ENCODE measurements at places on chromosomes 6 and 20.
A peak's percentile ranks its signal among the peaks of the same experiment; 100 is the strongest.

DNA sequence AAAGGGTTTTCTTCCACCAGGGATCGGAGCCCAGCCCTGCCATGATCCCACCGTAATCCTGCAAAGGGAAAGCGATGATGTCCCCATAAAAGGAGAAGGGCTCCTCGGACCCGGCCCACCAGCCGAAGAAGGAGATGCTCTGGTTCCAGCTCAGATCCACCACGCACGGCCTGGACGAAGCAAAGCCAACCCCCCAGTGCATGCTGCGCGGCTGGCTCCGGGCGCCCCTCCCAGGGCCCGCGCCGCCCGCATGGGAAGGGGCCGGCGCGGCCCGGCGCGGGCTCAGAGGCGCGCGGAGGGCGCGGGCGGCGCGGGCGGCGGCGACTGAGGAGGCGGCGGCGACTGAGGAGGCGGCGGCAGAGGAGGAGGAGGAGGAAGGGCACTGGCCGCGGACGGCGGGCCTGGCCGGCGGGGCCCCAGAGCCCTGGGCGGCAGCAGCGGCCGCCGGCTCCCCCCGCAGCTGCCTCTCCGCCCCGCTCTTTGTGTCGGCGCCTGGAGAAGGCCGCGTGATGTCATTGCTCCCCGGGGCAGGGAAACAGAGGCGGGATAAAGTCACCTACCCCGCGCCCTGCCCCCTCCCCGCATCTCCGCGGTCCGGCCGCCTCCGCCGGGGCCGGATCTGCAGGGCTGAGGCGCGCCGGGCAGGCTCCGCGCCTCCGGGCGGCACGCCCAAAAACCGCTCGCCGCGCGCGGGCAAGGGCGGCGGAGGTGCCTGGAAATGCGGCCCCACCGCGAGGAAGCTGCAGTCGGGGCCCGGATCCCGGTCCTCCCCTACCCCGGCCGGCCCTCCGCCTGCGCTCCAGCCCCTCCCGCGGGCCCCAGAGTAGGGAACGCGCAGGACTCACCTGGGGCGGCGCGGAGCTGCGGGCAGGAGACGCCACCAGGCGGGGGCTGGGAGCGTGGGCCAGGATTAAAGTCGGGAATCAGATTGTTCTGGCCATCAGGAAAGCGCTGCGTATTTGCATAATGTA is at the start of gene FAXC:
FAXC (minus strand) TSS at position 504 of the 971 bp plus-strand sequence; CDS start at position 202, 302 bp downstream.
- no peak for DNase-seq

DNA sequence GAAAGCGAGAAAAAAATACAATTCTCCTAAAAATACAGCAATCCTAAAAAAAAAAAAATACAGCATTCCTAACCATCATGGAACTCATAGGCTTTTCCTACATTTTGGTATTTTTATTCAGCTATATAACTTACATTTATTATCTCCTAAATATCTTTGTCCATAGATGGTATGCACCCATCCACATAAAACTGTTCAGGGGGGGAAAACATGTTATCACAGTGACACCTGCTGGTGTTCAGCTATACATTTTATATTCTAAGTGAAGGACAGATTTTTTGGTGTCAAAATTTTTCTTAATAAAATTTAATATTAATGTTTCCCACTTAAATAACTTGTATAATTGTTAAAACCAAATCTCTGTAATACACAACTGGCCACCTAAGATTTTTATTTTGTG is 58.0 kb downstream of the BLOC1S5 start:
- peak; percentile 47 for DNase-seq

DNA sequence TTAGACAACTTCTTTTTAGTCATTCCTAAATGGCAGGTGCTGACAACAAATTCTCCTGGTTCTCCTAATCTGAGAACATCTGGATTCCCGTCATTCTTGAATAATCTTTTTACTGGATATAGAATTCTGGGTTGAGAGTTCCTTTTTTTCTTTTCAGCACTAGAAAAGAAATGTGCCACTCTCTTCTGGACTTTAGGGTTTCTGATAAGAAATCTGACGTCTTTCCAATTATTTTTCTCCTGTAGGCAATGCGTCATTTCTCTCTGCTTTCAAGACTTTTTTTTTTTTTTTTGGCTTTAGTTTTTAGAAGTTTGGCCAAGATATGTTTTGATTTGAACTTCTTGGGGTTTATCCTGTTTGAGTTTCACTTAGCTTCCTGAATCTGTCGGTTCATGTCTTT is 66.1 kb upstream of the RNF24 start:
- DNase-seq: peak; percentile 81

DNA sequence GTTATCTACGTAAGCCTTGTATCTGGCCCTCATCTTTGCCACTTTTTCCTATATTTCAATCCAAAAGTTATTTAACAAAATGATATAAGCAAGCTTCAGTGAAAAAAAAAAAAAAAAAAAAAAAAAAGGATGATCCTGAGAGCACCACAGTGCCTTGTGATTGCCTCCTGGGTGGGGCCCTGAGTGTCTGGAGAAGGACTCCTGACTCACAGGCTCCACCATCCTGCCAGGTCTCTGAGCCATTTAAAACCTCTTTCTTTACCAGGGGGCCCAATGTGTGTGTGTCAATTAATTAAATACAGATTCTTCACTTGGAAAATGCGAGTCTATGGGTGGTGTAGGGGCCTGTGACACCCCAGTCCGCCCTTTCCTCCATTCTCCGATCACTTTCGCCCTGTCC is 105.2 kb downstream of the SMOC2 start:
- DNase-seq: peak; percentile 17

GRCh38 chr20:59618131-59618530 is 13.8 kb downstream of the PHACTR3 start:
- no peak for DNase-seq

- peak; percentile 63 for DNase-seq
Observed at GRCh38 chr6:169620171-169621130, 81.4 kb downstream of the WDR27 start.

GRCh38 chr6:32967151-32968091 is 973 bp upstream of the BRD2 start:
- DNase-seq: peak; percentile 64

- DNase-seq: peak; percentile 75
Observed at GRCh38 chr6:1024587-1024986, 287.3 kb upstream of the FOXQ1 start.

GRCh38 chr20:11098888-11099287 is 425.1 kb upstream of the JAG1 start:
- no peak for DNase-seq

GRCh38 chr6:31358302-31358701 is 1.3 kb upstream of the HLA-B start:
- no peak for DNase-seq

DNA sequence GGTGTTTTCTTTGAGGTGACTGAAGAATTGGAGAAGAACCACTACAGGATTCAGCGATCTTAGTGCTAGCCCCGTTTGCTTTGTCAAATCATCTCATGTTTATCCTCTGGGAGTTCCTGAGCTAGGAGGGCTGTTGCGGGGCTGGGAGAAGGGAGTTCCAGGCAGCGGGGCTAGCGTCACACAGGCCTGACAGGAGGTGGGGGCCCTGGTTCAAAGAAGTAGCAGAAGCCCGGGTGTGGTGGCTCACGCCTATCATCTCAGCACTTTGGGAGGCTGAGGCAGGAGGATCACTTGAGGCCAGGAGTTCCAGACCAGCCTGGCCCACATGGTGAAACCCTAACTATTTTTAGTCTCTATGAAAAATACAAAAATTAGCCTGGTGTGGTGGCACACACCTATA is 33.2 kb upstream of the SULF2 start:
- no peak for DNase-seq

DNA sequence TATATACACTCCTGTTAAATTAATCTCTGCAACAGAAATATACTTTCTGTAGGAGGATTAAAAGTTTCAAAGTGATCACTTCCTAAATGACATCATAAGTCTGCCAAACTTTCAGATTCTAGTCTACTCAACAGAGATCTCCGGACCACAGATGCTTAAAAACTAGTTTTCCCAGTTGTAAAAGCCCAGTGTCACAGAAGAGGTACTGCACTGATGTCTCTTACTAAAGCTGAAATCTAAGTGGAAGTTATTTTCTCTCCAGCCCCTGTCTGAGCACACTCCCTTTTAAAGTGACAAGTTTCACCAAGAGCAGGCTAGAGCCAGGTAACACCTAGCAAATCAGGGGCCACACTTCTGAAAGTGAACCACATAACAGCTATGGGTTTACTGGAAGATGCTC is 71.6 kb upstream of the DST start:
- DNase-seq: no peak

GRCh38 chr6:170074907-170075306 is 216.0 kb downstream of the DLL1 start:
- no peak for DNase-seq

DNA sequence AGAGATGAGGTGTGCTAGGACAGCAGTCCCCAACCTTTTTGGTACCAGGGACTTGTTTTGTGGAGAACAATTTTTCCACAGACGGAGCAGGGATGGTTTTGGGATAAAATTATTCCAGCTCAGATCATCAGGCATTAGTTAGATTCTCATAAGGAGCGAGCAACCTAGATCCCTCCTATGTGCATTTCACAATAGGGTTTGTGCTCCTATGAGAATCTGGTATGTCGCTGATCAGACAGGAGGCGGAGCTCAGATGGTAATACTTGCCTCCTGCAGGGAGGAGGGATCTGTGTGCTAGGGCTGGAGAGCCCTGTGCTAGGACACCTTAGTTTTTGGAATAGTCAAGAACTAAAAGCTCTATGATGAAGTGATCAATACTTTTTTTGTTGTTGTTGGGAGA is 2.5 kb downstream of the SMIM13 start:
- DNase-seq: peak; percentile 81

DNA sequence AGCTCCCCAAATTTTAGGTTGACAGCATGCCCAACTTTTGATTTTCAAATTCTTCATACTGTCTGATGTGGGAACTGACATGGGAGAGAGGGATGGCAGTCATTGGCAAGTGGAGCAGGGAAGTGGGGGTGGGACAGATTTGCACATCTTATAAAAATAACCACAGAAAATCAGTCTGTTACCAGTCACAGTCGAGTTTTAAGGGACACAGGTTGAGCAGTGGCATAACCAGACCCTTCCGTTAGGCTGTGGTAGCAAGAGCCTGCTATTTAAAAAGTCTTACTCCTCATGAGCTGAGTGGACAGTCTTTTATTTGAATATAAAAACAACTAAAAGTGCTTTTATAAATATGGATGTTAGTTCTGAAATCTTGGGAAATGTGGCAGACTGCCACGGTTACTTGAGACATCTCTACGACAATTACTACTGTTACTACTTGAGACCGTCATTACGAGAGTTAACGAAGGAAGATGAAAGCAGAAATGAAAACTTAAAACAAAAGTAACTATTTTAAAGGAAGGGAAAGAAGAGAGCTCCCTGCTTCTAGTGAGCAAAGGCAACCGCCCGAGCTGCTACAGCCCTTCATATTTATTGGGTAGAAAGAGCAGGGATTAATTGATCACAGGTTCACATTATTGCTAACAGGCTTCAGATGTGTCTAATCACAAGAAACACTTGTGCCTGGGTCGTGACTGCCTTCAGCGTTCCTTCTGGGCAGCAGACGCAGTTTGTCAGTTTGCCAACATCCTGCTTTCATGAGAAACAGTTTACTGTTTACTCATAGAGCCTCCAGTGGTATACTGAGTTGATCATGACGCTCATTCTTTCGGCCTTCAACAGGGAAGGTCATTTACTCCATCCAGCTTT is 71.3 kb downstream of the EFHC1 start:
- peak; percentile 86 for DNase-seq

GRCh38 chr20:34638532-34638931 is 38.4 kb downstream of the PIGU start:
- no peak for DNase-seq

DNA sequence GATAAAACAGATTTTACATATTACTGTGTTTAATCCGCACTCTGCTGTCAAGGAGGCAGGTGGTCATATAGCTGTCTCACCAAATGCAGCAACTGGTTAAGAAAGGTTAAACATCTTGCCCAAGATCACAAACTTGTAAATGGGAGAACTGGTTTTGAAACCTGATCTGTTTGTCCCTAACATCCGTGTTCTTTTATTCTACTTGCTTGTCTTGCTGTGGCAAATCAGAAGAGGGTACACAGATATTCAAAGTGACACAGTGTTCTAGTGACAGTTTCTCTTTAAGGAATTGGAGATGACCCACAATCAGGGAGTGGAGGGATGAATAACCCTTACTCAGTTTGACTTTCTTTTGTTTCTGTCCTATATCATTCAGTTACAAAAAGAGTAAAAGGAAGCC is 83.0 kb upstream of the SGK1 start:
- no peak for DNase-seq

DNA sequence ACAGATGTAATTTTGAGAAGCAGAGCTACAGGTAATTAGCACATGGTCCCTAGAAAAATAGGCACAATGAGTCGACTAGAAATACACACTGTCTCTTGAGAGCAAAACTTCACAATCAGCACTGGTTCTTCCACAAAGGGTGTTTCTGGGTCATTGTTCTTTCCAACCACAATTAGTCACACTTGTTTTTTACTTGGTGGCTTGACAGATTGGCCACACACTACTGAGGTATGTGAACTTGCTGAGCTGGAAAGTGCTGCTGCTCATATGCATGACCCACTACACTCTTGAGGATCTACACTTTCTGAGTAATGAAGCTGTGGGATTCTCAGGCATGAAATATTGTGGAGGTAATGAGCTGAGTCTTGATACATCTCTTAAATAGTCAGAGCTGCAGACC is 347.7 kb downstream of the BCKDHB start:
- DNase-seq: peak; percentile 98

- DNase-seq: peak; percentile 86
Observed at GRCh38 chr6:7052443-7053011, 55.2 kb upstream of the RREB1 start.

DNA sequence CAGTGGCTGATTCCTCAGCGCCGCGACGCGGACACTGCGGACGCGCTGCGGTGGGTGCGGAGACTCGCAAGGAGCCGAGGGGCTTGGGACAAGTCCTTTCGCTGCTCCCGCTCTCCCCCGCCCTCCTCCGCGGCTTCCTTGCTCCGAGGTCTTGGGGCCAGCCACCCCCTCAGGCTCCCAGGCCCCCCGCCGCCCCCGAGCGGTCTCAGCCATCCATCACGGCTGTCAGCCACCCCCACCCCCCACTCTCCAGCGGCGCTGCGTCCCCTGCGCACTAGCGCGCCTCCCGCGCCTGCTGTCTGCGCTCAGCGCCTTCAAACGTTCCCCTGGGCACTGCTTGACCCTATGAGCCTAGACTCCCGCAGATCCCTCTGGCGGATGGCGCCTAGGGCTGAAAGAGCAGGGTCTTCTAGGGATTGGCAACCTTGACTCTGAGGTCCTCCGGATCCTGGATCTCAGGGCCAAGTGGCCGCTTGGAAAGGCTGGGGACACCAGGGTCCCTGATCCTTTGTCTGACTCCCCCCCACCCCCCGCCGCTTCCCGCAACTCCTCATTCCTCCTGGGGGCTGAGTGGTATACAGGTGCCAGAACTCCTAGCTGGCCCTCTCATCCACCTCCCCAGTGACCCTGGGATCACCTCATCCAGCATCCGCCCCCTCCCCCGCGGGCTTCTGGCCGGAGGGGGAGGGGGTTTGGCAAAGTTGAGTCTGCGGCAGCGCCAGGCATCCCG is 1.4 kb downstream of the SLC12A5 start:
- no peak for DNase-seq
